K562 (cell line): ENCODE measurements at places on chromosomes 2 and 18. TPM values are rescaled to one million over a fixed set of nuclear protein-coding genes. Genes with fewer than 3 reads are reported as not detected.

LDAH gene
- total RNA-seq = 38.9 and 41.1 TPM in 2 replicates

DNA sequence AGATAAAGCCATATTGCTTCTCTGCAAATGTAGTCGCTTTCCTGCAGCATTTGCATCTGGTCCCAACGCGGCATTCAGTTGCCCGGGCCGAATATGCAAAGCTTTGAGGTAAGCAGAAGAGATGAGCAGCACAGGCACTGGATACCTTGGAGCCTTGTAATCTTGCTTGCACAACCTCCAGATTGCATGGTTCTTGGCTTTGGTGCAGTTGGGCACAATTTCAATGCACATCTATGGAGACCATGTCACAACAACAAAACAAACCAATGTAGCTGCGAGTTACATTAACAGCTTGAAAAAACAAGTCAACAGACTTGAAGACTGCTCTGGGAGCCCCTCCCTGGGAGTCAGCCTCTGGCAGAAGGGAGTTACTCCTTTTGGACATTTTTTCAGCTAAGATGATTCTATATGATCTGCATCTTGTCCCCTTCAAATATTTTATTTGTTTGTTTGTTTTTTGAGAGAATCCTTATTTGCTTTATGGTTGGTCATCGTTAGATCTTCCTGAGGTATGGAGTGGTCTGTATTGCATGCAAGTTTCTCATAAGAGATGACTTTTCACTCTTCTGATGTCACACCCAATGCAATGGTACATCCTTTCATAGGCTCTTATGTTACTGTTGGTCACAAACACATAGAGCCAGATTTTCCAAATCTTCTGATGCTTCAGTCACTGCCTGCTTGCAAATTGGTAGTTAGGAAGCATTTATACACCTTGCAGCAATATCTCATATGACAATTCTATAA is 113.5 kb downstream of the EFEMP1 start:
- no peak for DNase-seq

UPP2 gene
- total RNA-seq = not detected in 2 replicates

PRSS56 gene
- total RNA-seq = not detected in 2 replicates

GRCh38 chr18:76315722-76316230 is 179.3 kb downstream of the ZNF516 start:
- no peak for DNase-seq

SESTD1 gene
- total RNA-seq = 3.1 and 3.9 TPM in 2 replicates

- DNase-seq = no peak
Measured at GRCh38 chr2:42105330-42106256, 57.8 kb downstream of the PKDCC start.

TDRD15 gene
- total RNA-seq = 0.07 and 0.11 TPM in 2 replicates

GRCh38 chr2:42147641-42148274 is 21.4 kb upstream of the EML4 start:
- DNase-seq = no peak

DNA sequence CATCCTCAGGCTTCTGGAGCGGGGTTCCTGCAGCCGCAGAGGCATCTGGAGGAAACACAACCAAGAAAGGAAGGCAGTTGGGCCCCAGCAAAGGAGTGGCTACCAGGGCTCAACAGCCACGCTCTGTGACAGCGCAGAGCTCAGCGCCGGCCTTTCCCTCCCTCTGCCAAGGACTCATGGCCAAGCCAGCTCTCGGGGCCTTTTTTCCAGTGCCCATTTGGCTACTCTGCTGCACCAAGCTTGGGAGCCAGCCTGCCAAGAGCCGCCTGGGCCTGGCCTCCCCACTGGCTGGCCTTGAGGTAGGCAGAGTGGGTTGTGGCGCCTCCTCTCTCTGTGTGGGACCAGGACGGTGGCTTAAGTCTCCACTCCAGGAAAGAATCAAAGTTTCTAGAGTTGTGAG is 7.2 kb upstream of the CCDC74A start:
- DNase-seq = peak; percentile 2

- DNase-seq = no peak
Measured at GRCh38 chr2:85694052-85695025, at the start of gene GNLY. TSS of gene GNLY (plus strand) at chr2:85694358. CDS start at chr2:85694419, 61 bp downstream.

GPN1 gene
- 39.6 and 40.4 TPM in 2 replicates for total RNA-seq

GRCh38 chr2:63862806-63863205 is 21.1 kb downstream of the UGP2 start:
- DNase-seq = no peak

GPR55 gene
- total RNA-seq = 0.07 and 0.18 TPM in 2 replicates

LBX2 gene
- 5.5 and 6.2 TPM in 2 replicates for total RNA-seq

DNA sequence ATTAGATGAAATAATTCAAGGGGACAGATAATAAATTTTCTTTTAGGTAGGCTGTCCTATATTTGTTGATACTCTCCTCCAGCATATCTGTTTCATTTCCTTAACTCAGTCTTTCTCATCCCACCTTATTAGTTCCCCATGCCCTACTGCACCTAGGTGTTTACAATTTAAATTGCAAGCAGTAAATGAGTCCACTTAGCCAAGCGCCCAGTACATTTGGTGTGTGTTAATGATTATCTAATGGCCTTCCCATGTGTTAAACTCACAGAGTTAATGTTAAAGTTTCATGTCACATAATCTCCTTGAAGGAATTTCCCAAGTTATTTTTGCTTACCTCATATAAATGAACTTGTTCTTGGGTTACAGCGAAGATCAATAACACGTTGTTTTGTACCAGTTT is 31.2 kb downstream of the ITGB6 start:
- no peak for DNase-seq

GRCh38 chr2:96715658-96716057 is 24.2 kb downstream of the LMAN2L start:
- no peak for DNase-seq

- no peak for DNase-seq
Measured at GRCh38 chr2:763766-764525, 86.7 kb upstream of the TMEM18 start.

SATB2 gene
- 34.0 and 34.3 TPM in 2 replicates for total RNA-seq

G6PC2 gene
- 0.13 TPM in 1 of 2 replicates, not detected in the other for total RNA-seq

GRCh38 chr2:194556629-194557028 is 1100.4 kb upstream of the SLC39A10 start:
- DNase-seq = no peak

TUBA4A gene
- 52.4 and 57.6 TPM in 2 replicates for total RNA-seq

GRCh38 chr2:18899725-18900124 is 310.4 kb upstream of the NT5C1B start:
- DNase-seq = no peak

DNA sequence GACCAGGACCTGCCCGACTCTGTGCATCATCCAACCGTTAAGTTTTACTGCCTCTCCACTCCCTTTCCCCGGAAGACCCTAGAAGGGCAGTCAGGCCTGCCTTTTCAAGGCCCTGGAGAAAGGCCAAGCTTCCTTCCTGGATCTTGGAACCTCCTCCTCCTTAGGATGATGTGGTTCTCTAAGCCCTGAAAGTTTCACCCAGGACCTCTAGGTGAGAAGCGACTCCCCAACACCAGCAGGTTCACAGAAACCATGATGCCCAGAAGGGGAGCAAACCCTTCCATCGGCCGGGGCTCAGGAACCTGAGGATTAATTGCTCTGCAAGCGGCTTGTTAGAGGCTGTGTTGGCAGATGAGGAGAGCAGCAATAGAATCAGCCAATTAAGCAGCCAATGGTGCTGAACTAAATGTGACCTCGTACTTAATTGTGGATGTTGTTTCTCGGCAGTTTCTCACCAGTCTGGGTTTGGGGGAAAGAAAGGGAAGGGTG is 94.2 kb upstream of the FZD7 start:
- no peak for DNase-seq

DNA sequence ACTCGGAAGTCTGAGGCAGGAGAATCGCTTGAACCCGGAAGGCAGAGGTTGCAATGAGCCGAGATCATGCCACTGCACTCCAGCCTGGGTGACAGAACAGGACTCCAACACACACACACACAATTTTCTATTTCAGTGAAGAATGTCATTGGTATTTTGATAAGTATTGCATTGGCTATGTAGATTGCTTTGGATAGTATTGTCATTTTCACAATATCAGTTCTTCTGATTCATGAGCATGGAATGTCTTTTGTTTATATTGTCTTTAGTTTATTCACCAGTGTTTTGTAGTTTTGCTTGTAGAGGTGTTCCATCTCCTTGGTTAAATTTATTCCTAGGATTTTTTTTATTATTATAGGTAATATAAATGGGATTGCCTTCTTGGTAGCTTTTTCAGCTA is 693.4 kb upstream of the SYT4 start:
- DNase-seq = no peak

C2orf49 gene
- 17.9 and 18.2 TPM in 2 replicates for total RNA-seq

HRH4 gene
- not detected in 2 replicates for total RNA-seq

MDH1B gene
- 0.07 TPM in 1 of 2 replicates, not detected in the other for total RNA-seq

DNA sequence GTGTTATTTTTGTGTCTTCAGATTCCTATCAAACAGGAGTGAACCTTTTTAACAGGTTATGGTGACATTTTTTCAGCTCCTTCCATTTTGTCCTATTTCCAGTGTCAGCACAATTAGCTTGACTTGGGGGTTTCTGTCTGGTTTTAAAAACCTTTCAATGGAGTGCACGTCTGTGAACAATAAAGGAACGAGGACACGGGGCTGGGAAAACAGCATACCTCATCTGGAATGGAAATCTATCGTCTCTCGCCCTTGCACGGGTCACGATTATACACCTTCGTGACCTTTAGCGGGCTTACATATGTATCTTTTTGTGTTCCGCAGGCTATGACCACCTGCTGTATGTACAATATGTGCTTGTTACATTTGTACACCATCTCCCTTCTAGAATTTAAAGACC is 2.3 kb upstream of the ZNF532 start:
- DNase-seq = no peak

IL36A gene
- total RNA-seq = not detected in 2 replicates

CDK5R2 gene
- 0.09 TPM in 1 of 2 replicates, not detected in the other for total RNA-seq

DNA sequence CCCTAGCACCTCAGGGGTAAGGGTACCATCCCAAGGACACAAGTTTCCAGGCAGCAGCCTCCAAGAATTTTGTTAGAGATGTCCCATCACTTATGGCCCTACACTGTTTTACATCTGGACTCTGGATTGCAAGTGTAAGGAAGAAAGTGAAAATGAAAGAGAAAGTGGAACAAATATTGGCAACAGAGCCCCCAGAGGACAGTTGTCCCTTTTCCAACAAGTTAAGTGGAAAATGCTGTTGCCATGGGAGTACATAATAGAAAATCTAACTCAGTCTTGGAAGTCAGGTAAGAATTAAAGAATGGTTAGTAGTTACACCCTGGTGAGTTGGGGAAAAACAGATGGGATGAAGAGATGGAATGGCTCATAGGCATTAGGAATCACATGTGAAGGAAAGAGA is 50.6 kb downstream of the TTC21B start:
- no peak for DNase-seq

- DNase-seq = no peak
Measured at GRCh38 chr18:39969803-39970494, 1985.1 kb upstream of the PIK3C3 start.

COL4A3 gene
- 0.27 TPM in 1 of 2 replicates, not detected in the other for total RNA-seq

DNA sequence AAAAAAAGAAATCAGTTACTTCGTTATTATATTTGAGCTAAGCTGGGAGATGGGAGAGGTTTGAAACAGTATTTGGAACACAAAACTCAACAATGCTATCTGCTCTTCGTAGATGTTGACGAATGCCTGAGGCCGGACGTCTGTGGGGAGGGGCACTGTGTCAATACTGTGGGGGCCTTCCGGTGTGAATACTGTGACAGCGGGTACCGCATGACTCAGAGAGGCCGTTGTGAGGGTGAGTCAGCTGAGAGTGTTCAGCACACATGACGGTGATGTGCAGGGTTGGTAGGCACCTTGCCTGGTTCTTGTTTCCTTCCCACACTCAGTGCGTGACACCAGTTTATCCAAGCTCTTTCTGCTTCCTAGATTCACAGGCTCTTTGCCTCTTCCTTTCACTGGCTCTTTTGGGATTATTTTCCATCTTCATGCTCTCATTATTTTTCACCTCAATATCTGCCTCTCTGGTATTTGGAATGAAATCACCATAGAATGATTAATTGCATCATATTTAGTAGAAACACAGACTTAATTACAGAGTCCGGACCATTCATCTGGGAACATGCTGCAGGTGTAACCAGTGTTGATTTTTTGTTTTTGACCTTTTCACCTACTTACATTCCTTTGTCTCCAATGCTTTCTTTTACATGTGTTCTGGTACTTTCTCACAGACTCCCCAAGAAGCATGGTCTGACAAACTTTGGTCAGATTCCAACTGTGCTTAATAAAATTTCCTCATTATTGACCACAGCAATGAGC is 200.6 kb upstream of the RASGRP3 start:
- peak; percentile 54 for DNase-seq

- no peak for DNase-seq
Measured at GRCh38 chr18:46659484-46659883, 2.5 kb upstream of the LOXHD1 start.

DNA sequence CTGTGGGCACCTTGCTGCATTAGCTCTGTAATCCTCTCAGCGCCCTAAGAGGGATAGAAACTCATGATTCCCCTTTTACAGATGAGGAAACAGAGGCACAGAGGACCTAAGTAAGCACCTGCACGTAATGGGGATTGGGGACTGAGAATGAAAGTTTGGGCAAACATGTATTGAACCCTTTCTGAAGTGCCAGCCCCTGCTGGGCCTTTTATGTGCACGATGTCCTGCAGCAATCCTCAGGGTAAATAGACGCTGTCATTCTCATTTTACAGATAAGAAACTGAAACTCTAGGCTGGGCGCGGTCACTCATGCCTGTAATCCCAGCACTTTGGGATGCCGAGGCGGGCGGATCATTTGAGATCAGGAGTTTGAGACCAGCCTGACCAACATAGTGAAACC is 117.4 kb downstream of the STPG4 start:
- DNase-seq = no peak

- DNase-seq = no peak
Measured at GRCh38 chr2:200466425-200467418, 43.1 kb downstream of the KCTD18 start.

WDR43 gene
- total RNA-seq = 105 and 107 TPM in 2 replicates

GRCh38 chr18:48816554-48816953 is 134.2 kb downstream of the SMAD7 start:
- no peak for DNase-seq

DNA sequence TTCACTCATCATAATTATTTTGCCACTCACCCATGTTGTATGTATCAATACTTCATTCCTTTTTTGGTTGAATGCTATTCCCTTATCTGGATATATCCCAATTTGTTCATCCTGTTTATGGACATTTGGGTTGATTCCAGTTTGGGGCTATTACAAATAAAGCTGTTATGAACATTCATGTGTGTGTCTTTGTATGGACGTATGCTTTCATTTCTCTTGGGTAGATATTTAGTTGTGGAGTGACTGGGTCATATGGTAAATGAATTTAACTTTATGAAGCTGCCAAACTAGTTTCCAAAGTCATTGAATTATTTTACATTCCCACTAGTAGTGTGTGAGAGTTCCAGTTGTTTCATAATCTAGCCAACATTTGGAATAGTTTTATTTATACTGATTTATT is 2.7 kb downstream of the FAM228B start:
- DNase-seq = no peak

- DNase-seq = no peak
Measured at GRCh38 chr2:152481881-152482583, 147.1 kb downstream of the FMNL2 start.

SMYD1 gene
- total RNA-seq = not detected in 2 replicates
